Effector CD8-positive, alpha-beta T cell (primary cell): ENCODE measurements at places on chromosomes 13 and 19.
A peak's percentile ranks its signal among the peaks of the same experiment; 100 is the strongest.

GRCh38 chr19:47274891-47275761 is 441 bp downstream of the INAFM1 start:
- DNase-seq: peak; percentile 35

- DNase-seq: no peak
Measured at GRCh38 chr19:4124638-4125037, 716 bp upstream of the MAP2K2 start.

DNA sequence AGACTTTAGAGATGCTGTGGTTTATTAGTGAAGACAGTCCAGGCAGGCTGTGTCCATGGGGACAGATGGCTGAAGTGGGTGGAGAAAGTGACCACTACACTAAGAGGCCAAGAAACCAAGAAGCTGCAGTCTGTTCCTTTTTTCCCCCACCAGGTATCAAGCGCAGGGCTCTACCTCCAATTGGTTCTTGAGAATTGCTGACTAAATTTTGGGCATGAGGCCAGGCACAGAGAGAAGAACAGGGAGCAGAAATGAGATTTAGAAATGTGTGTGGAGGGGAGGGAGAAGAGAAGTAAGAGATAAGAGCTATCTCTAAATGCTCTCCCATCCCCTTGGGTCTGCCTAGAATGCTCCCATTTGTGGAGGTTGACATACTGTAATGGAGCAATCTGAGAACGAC is 12.3 kb upstream of the CYSLTR2 start:
- DNase-seq: no peak

- no peak for DNase-seq
Measured at GRCh38 chr19:11252665-11253355, 9.5 kb downstream of the DOCK6 start.

DNA sequence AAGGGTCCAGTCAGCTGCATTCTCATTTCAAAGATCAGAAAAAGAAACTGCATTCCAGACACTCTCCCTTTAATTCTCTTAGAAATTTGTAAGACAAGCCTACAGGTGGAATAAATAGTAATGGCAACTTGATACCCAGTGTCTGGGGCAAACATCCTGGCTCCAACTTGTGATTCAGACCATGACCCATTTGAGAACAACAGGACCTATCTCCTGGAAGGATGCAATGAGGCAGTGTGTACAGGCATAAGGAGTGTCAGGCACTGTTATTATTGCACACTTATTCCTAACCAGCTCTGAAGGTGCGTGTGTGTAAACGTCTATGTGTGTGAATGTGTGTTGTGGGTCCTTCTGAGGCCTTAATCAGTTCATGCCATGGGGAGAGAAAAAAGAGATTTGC is 13.9 kb downstream of the ERICH6B start:
- no peak for DNase-seq

DNA sequence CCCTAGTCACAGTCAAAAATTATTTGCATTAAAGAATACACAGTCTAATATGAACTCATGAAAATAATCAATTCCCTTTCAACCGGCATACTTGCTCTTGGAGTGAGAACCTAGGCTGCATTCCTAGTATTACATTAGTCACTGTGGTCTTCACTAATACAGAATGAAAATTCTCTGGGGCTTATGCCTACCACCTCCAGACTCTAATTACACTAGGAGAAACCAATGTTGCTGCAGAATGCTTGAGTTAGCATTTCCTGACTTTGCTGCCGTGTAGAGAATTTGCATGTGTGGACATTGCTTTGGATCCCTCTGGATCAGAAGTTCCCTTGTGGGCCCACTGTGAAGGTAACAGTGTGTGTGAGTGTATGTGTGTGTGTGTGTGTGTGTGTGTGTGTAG is 87.8 kb downstream of the CCNA1 start:
- DNase-seq: no peak

- no peak for DNase-seq
Measured at GRCh38 chr13:89966524-89966923, 1381.0 kb upstream of the MIR17HG start.

- peak; percentile 19 for DNase-seq
Measured at GRCh38 chr19:13118424-13119193, 545 bp downstream of the NACC1 start.

GRCh38 chr13:79457948-79458347 is 23.0 kb upstream of the NDFIP2 start:
- DNase-seq: no peak

- no peak for DNase-seq
Measured at GRCh38 chr13:21048901-21049698, 12.3 kb downstream of the LATS2 start.

GRCh38 chr13:113090415-113090770 is 15.2 kb upstream of the F7 start:
- DNase-seq: no peak

DNA sequence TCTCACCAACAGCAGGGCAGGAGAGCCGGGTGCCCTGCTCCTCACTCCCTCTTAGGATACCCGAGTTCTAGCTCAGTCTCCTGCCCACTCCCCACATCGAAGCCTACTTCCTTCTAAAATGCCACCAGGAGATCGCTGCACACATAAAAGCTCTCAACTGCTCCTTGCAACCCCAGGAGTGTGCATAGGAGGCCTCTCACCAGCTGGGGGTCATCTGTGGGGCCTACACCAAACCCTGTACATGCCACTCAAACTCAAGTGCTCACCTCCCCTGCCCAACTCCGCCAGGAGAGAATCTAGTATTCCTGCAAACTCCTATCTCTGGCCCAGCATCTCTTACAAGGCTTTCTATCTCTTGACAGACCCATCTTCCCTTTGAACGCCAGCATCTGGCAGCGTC is 2.8 kb downstream of the SGTA start:
- no peak for DNase-seq

GRCh38 chr13:38543561-38543960 is 143.3 kb upstream of the FREM2 start:
- no peak for DNase-seq

DNA sequence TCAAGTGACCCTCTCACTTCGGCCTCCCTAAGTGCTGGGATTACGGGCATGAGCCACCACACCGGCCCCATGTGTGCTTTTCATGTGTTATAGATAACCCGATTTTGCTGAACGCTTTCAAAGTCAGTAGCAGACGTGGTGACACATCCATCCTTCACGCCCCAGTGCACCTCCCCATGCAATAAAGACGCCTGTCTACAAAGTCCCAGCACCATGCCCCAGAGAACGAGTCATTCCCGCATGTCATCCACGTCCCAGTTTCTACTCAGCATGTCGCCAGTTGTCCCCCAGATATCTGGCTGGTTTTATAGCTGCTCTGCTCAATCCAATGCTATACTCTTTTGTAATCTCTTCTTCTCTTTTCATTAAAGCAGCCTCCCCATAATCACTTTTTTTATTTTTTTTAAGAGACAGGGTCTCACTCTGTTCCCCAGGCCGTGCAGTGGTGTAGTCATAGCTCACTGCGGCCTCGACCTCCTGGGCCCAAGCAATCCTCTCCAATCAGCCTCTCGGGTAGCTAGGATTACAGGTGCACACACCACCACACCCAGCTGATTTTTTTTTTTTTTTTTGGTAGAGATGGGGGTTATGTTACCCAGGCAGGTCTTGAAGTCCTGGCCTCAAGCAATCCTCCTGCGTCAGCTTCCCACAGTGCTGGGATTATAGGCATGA is 42.5 kb downstream of the DNM2 start:
- DNase-seq: no peak

DNA sequence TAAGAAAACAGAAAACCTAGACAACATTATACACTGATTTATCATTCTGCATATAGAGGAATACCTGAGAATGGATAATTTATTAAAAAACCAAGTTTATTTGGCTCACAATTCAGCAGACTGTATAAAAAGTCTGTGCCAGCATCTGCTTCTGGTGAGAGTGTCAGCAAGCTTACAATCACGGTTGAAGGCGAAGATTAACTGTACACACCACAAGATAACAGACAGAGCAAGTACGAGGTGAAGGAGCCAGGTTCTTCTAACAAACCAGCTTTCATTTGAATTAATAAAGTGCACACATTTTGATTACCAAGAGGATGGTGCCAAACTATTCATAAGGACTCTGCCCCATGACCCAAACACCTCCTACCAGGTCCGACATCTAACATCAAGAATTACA is 28.8 kb downstream of the ZNF91 start:
- DNase-seq: no peak

DNA sequence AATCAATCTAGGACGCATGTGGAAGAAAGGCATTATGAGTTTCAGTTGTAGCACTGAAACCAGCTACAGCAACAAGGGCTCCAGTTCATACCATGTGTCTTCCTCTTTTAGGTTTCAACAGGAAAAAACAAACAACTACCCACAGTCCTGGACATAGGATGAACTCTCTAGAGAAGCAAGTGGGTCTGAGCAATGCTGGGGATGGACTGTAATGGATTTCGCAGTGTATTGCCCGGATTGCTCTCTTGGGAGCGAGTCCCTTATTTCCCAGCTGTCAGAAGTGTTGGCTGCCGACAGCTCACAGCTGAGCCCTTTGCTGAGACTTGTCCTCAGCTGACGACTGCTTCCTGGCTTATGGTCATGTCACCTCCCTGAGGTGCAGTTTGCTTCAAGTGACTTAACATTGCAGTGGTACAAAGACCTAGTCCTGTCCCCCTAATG is 12.1 kb upstream of the MYCBP2 start:
- no peak for DNase-seq

DNA sequence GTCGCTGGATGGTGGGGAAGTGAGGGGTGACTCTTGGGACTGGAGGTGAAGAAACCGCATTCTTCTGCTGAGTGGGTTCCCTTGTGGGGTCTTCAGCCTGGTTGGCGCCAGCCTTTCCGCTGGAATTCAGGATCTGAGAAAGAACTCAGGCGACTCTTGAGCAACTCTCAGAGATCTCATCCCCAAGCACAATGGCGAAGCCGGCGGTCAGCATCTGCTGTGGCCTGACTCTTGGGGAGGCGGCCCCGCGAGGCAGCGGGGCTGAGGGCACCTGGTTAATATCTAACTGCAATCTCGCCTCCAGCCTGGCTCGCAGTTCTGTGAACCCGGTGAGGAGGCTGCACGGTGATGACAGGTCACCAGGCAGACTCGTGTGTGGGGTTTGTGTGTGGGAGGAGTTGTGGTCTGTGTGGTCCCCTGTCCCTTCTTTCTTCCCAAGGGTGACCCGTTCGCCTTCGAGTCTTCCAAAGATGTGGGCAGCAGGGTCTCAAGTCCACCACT is 883 bp downstream of the ZNF441 start:
- no peak for DNase-seq

DNA sequence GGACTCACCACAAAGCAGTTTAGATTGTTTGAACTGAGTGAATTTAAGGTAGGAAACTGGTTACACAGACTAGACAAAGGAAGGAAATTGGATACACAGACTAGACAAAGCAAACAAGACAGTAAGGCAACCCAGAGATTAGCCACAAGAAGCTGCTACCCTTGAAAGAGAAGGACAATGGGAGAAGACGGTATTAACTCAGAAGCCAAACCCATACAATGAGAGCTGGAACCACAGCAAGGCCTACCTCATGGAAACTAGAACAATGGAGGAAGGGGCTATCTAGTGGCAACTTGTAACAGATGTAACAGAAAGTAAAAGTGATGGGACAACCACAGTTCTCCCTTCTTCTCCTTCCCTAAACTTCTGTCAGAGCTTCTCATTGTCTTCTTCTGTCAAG is 410.9 kb upstream of the SPRY2 start:
- no peak for DNase-seq

- no peak for DNase-seq
Measured at GRCh38 chr13:45782327-45783045, 69.1 kb downstream of the SIAH3 start.

DNA sequence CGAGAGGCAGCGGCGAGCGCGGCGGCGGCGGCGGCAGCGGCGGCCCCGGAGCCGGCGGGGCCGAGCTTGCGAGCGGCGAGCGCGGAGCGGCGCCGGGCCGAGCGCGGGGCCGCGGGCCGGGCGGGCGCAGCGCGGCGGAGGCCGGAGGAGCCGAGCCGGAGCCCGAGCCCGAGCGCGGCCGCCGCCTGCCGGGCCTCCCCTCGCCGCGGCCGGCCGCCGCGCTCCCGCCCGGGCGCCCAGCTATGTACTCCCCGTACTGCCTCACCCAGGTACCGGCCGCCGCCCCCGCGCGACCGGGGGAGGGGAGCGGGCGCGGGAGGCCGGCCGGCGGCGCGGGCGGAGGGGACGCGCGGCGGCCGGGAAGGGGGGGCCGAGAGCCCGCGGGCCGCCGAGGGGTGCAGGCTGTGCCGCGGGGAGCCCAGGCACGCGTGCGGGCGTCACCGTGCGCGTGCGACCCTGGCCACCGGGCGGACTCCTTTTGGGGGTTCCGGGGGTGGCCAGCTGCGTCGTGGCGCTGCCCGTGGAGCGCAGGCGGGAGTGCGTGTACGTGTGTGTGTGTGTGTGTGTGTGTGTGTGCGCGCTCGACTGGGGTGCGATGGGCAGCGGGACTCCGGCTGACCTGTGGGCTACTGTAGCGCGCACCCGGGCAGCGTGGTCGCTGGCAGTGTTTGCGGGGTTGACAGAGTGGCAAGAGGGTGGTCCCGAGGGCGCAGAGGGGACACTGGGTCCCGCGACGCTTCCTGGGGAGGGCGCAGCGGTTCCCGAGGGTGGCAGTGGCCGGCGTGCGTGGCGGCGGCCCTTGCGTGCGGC is 526 bp downstream of the NFIX start:
- no peak for DNase-seq
